ENCODE measurements at places on chromosomes 2 and 18.

GRCh38 chr2:208320686-208321085, 54.6 kb downstream of the PIKFYVE start:
- no peak for DNase-seq

DNA sequence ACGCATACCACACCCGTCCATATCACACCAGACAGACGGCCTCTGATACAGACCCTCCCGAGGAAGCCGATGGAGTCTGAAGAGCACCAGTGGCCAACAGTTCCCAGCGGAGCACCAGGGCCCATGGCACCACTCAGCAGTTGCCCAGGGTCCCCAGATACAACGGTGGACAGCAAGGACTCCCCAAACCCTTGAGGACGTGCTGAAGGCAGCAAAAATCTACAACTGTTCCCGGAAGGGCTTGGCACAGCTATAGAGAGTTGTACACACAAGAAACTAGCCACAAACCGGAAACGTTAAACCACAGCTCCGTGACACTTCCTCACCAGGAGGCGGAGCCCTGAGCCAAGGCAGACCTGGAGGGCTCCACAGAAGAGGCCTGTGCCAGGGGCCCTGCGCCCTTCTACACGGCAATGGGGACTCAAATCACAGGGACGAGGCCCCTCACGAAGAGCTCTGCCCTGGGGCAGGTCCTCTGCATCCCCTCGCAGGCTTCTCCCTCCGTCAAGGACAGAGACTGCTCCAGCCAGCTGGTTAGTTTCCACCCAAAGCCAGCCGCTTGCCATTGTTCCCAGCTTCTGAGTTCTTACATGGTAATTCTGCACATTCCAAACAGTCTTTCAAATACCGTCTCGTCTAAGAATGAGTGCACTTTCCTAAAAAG, 133.4 kb downstream of the HDAC4 start:
- DNase-seq = peak; percentile 33

DNA sequence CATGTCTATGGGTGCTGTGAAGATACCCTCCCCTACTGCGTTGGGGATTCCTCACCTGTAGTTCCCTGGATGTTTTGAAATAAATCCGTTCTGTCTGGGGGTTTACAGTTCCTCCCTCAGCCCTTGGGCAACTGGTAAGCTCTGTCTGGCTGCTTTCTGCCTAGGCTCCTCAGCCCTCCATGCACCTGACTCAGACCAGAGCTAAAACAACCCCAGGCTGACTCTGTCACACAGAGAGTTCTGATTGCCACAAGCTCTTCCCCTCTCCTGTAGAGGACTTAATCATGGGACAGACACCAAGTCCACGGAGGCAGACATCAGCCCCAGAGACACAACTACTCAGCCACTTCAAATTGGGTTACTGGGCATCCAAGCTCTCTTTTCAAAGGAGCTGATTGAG, 6.3 kb downstream of the VIT start:
- no peak for DNase-seq

DNA sequence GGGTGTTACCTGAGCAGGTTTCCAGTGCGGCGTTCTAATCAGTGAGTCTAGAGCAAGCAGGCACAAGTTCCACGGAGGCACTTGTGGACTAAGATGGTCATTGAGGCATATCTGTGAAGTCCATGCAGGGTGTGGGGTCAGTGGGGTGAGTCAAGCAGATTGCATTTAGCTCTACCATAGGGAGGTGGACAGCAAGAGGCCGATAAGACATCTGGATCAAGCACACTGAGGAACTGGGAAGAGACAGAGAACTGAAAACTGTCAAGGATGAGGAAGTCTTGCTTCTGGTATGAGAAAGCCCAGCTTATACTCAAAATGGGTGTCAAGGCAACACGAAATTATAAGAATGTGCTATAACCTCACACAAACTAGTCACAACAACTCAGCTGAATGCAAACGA, 61.2 kb upstream of the SLC39A10 start:
- no peak for DNase-seq

DNA sequence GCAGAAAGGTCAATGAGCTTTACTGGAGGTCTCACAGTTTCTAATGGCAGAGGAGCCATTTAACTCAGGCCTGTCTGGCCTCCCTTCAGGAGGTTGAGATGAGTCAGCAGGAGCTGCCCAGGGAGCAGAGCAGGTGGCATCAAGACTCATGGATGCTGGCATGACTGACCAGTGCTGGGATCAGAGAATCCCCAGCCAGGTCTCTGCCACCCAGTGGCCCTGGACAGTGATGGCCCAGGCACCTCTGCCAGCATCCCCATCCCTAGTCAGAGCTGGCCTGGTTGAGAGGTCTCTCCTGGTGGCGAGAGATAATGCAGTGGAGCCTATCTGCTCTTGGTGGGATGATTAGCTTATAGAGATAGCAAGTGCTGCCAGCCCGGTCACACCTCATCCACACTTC, 43.1 kb downstream of the GYPC start:
- DNase-seq = no peak

DNA sequence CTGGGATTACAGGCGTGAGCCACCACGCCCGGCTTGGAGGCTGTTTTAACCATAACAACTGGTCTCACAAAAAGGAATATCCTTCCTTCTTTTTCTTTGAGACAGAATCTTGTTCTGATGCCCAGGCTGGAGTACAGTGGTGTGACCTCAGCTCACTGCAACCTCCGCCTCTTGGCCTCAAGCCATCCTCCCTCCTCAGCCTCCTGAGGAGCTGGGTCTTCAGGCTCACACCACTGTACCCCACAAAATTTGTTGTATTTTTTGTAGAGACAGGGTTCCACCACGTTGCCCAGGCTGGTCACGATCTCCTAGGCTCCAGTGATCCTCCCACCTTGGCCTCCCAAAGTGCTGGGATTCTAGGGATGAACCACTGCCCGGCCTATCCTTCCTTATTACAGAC, 21.7 kb downstream of the CTIF start:
- no peak for DNase-seq

GRCh38 chr2:61114147-61114546, 47.8 kb upstream of the C2orf74 start:
- peak; percentile 28 for DNase-seq

DNA sequence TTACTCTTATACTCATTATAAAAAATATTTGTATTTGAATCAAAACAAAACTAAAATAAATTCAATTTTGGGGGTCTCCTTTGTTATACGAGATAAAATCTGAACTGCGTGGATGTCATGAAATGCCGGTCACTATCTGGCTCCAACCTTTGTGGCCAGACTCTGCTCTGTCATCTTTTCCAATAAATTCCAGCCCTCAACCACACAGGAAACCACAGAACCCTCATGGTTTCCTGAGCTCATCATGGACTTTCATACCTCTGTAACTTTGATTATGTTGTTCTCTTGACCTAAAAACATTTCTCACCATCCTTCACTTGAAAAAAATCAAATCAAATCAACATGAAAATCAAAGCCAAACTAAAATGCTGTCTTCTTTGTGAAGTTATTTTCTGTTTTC, 724.7 kb downstream of the METTL4 start:
- DNase-seq = no peak

DNA sequence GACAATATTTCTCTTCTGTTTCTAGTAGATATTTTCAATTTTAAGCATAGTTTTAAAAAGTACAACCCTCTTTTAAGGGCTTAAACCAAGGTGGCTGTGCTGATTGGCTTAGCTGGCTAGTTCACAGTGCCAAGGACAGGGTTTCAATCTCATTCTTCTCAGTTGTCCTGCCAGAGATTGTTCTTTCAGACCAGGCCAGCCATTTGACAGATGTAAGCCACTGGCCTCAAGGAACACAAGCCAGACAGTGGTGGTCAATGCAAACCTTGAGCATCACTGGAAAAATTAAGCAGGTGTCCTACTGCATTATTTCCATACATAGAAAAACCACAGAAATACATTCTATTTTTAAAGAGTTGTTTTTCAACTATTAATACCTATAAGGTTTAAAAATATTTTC, 5.9 kb downstream of the RNF103 start:
- no peak for DNase-seq

DNA sequence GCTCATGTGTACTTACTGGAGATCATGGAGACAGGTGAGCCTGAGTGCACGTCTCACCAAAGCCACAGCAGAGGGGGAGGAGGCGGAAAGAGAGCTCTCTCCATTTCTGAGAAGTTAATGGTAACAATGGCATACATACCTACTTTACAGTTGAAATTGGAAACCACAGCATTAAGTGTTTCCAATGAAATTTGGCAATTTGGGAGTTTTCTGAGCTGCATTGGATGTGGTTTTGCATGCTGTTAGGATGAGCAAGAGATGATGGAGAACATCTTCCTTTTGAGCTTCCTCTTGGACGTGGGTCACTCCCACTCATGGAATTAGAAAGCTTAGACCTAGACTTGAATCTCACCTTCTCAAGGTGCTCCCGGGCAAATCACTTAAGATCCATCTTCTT, 25.5 kb upstream of the IL37 start:
- DNase-seq = no peak

- DNase-seq = no peak
These were observed 231.9 kb downstream of the RND3 start for GRCh38 chr2:150255528-150255927.

DNA sequence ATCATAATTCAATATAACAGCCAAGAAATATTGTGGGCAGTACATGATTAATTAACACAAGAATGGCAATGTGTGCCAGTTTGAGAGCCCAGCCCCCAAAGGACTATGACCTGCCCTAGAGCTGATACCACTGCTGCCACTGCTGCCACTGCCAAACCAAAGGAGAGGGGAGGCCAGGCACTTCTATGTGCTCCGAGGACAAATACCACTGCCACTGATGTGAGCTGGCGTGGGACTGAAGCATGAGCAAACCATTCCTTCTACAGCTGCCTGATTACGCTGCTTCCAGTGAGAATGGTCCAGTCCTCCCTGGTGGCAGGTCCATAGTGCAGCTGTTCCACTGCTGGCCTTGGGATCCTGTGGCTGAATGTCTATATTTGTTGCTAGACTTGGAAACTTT, 392.2 kb downstream of the CCDC85A start:
- no peak for DNase-seq

GRCh38 chr2:2527148-2527547, 196.1 kb upstream of the MYT1L start:
- no peak for DNase-seq

- DNase-seq = no peak
These were observed 418.0 kb upstream of the TNP1 start for GRCh38 chr2:217277646-217278398.

GRCh38 chr2:202335791-202336467, 40.2 kb upstream of the BMPR2 start:
- DNase-seq = no peak

- peak; percentile 75 for DNase-seq
These were observed 18.6 kb upstream of the PEX13 start for GRCh38 chr2:60998628-60999545.

GRCh38 chr18:29184654-29185053, 1007.7 kb upstream of the CDH2 start:
- no peak for DNase-seq

- DNase-seq = no peak
These were observed 40.2 kb downstream of the CCBE1 start for GRCh38 chr18:59657012-59657411.

- DNase-seq = no peak
These were observed 78.8 kb upstream of the SMAD2 start for GRCh38 chr18:48009116-48009745.

DNA sequence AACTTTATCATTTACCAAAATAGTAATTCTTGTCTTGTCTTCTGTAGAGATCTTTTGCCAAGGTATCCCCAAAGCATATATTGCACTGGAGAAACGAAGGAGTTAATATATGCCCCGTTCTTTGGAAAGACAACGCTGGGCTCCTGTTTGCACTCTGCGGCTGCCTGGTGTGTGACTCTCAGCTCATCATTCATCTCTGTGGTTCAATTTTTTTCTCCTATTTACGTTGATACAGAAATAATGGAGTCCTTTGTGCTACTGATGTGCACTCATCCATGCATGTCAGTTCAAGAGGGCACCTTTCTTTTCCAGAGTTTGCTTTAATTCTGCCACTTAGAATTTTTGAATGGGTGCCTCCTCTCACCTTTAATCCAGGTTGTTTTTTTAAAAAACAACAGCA, 655.5 kb downstream of the DCDC2C start:
- no peak for DNase-seq

DNA sequence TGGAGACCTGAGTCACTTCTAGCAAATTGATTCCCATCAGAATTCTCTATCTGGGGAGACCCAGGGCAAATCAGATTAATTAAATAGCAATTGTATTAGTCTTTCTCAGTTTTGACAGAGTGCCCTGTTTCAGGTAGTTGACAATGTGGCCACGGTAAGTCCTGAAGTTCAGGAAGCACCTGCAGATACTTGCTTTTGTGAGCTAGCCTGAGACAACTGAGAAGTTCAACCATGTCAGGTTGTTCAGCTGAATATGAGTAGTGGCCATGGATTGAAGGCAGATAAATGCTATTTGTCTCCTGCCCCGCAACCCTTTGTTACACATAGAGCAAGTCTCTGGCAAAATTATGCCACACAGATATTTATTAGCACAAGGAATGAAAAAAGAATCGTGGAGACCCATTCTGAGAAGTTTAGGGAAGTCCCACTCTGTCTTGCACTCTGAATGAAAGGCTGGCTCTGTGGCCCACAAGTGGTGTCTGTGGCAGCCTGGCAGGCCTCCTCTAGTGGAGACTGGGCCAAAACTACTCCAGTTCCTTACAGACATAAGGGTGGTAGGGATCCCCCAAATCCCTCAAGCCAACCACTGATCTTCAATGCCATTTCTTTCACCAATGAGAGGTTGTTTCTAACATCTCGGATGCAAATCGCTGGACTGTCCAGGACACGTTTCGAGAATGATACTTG, 61.3 kb downstream of the POU3F3 start:
- DNase-seq = no peak

DNA sequence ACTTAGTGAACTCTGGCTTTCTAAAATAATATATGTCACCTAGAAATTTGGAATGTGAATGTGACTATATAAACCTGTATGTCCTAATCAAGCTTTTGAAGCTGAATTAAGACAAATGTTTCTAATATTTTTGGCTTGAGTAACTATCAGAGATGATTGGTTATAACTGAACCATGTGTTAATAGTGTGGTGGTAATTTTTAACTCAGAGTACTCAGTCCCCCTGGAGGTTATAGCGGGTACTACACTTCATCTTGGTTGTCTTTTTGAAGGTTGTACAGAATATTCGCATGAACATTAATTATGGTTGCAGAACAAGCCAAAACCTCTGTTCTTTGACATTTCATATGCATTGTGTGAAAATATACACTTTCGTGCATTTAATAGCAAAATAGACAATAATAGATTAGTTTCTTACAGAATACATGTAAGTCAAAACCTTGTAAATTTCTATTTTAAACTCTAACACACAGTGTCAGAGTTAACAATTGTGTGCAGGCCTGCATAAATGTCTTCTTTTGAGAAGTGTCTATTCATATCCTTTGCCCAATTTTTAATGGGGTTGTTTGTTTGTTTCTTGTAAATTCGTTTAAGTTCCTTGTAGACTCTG, 86.0 kb downstream of the OSBPL6 start:
- DNase-seq = peak; percentile 67

GRCh38 chr2:222518570-222519381, 94.4 kb downstream of the SGPP2 start:
- DNase-seq = peak; percentile 9

GRCh38 chr2:100350661-100351185, 28.4 kb upstream of the LONRF2 start:
- no peak for DNase-seq

GRCh38 chr18:27040796-27041195, 144.3 kb downstream of the CHST9 start:
- DNase-seq = no peak

All from GM23338 (cell line).